Left cardiac atrium (tissue), 4 donors: ENCODE measurements at places on chromosomes 2 and 18. TPM values are rescaled to one million over a fixed set of nuclear protein-coding genes. Genes with fewer than 3 reads are reported as not detected.

DNA sequence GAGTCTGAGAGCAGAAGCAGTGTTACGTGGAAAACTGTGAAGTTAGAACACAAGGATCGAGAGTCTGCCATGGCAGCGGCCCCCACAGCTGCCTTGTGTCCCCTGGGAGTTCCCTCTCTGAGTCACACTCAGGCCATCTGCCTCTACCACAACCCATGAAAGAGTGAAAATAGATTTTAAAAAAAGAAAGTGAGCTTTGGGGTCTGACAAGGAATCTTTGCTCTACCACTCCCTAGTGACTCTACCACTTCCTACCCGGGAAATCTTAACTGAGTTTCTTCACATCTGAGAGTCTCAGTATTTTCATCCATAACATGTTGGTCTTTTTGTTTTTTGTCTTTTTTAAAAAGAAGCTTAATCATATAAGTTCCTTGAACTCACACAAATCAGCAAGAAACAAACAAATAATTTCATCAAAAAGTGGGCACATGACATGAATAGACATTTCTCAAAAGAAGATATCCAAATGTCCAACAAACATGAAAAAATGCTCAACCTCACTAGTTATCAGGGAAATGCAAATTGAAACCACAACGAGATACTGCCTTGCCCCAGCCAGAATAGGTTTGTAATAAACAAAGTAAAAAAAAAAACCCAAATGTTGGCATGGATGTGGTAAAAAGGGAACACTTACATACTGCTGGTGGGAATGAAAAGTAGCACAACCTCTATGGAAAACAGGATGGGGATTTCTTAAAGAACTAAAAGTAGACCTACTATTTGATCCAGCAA lies 2.4 kb upstream of the MSGN1 start:
- DNase-seq: peak; percentile 43

Gene PLEKHH2
- total RNA-seq: 3.1 TPM

Gene UGT1A8
- total RNA-seq: not detected

DNA sequence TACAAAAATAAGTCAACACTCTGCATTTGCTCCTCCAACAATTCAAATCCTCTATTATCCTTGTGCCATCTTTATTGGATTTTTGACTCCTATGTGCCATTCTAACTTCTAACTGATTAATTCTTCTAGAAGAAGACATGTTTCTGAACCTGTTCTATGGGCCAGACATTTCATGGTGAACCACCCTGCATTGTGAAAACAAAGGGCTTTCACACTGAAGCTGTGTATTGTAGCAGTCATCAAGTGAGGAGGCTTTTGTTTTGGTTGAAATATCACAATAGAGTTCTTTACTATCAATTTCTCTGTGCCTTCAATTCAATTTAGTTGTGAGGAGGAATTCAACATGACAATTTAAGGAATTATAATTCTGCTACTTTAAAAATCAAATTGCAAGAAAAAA lies 357.9 kb downstream of the PLCL1 start:
- no peak for DNase-seq

- DNase-seq: no peak
These were observed 231.7 kb downstream of the GBX2 start for GRCh38 chr2:235936493-235936892.

GRCh38 chr2:121137571-121137970 lies 147.4 kb downstream of the TFCP2L1 start:
- DNase-seq: no peak

DNA sequence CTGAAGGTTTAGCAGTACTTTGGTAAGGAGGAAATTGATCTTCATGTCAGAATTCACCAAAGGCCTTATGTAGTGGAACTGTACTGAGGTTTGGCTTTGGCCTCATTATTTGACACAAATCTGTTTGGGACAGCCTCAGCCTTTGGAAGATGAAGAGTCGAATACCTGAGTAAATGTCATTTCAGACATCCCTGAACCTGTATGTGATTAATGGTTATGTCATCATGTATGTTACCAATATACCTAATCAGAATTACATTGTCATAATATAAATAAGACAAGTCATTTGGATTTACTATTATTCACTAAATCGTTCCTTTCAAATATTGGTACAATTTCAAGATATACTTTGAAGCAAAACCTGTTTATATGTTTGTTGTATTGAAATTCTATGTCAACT lies 10.6 kb upstream of the ABCA12 start:
- DNase-seq: no peak

DNA sequence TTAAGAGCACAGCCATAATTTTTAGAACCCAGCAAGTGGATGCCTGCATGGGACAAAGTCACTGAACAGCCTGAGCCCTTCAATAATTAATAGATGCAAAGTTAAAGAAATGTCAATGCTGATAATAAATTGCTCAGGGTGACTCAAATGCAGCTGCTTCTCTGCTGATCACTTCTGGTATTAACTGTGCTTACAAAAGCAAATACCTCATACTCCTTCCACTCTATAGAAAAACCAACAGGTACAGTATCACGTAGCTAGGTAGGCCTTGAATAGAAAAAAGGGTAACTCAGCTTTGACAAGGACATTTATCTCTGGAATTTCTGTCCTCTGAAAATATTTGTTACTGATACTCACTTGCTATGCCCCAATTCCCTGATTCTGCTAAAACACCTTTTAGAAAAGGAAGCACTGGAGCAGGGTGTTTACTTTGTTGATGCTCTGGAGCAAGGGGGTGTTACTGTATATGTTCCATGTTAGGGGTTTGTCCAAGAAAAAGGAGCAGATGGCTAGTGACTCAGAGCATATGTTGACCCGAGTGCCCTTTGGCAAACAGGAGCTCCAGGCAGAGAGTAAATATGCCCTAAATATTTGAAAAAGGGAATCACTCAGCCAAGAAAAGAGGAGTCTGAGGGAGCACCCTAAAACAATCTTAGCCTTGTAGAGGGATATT lies 59.1 kb upstream of the RTN4 start:
- DNase-seq: no peak

DNA sequence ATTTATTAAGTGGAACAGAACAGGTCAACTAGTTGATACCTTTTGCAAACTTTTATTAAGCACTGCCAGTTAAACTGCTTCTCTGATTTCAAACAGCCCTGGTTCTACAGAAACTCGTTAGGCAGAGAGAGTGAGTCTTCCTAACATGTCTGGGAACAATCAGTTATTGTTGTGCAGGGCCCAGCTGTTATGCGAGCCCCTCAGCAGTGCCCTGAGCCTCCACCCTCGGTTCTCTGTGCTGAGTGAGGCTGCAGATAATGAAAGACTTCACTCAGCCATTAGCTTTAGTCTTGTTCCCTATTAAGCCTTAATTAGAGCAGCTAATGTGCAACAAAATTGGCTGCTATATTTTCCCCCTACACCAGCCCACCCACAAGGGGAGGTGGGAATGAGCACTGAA lies 39.6 kb downstream of the KCTD18 start:
- no peak for DNase-seq

Gene CFAP65
- total RNA-seq: not detected
